ENCODE measurements at places on chromosomes 12 and 14.

DNA sequence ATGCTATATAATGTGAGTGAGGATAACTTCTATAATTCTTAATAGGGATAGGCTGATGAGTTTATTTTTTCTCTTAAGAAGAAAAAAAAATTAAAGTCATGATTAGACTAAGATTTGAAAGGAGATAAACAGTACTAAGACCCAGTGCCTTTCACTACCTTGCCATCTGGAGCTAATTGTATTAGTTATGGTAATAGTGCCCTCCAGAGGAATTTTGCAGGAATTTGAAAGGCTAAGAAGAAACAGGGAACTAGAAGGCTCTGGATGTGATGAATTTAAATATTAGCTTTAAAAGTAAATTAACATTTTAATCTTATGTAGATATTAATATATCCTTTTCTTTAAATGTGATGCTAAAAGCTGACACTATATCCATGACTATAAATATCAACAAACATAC lies 36.6 kb upstream of the PIK3C2G start:
- DNase-seq: no peak

GRCh38 chr14:87241018-87241768 lies 751.8 kb downstream of the GALC start:
- no peak for DNase-seq

DNA sequence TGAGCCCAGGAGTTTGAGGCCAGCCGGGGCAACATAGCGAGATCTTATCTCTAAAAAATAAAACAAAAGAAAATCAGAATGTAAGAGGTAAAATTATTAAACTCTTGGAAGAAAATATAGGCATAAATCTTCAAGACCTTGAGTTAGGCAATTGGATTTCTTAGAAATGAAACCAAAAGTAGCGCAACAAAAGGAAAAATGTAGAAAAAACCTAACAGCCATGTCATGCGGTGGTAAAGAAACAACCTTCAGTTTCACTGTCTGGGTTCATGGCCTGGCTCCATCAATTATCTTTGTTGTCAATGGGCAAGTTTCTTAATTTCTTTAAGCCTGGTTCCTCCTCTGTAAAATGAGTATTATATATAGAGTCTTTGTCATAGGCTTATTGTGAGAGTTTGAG lies 5.6 kb upstream of the GCH1 start:
- DNase-seq: no peak

DNA sequence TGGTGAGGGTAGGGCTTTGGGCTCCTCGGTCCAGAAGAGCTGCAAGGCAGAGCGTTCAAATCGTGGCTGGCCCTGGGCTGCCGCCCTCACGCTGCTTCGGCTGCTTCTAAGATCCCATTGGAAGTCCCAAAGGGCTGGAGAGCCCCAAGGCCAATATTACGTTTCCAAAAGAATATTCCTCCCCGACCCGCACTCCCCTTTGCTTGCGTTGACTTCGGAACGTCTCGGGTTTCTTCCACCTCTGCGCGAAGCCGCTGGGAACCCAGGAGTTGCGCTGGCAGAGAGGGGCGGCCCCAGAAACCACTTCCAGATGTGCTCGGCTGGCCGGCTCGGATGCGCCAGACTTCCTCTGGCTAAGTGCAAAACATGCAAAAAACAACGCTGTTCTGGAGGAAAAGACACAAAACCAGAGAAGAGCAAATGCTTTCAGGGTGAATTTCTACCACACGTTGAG lies at the start of gene GLT8D2:
GLT8D2 (minus strand) TSS at position 285 of the 454 bp plus-strand sequence. CDS start 30,539 bp downstream, outside the sequence.
- no peak for DNase-seq

DNA sequence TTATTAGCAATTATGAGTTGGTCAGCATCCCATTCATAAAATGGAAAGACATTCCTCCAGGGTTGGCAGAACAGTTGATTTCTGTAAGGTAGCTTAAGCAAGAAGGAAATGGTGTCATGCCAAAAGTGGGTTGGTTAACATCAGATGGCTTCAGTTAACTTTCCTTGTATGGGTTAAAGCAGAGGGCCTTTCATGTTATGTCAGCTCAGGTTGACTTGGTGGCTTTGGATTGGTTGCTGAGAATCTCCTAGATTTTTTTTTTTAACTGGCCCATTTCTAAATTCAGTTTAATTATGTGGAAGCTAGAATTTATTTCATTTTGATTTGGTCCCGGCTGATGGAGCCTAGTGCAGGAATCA lies 87.8 kb downstream of the BBS10 start:
- DNase-seq: no peak

GRCh38 chr12:51028126-51028812 lies 2.1 kb upstream of the SLC11A2 start:
- DNase-seq: no peak

- no peak for DNase-seq
Observed at GRCh38 chr14:31258427-31259039, 50.9 kb upstream of the HECTD1 start.

GRCh38 chr14:100784523-100785337 lies 41.2 kb upstream of the MEG3 start:
- no peak for DNase-seq

- no peak for DNase-seq
Observed at GRCh38 chr12:98194591-98194990, 320.8 kb upstream of the TMPO start.

DNA sequence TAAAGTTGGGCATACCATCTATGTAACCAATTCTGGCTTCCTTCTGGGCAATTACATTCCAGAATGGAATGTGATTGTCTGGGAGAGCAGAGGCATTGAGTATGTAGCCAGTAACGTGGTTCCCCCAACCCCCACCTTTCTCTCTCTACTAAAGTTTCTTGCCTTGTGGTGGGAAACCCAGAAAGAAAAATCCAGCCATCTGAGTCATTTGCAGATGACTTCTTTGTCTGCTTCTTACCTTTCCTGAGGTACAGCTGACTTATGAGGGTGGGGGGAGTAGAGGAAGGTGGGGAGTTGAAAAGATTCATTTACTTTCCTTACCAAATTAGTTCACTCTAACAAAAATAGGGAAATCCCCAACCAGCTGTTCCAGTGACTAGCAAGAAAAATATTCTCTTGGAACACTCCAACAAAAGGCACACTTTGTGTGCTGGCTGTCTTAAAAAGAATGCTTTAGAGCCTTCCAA lies 112.1 kb upstream of the FRMD6 start:
- DNase-seq: no peak

- DNase-seq: no peak
Observed at GRCh38 chr12:87861791-87862190, 167.4 kb downstream of the C12orf50 start.

DNA sequence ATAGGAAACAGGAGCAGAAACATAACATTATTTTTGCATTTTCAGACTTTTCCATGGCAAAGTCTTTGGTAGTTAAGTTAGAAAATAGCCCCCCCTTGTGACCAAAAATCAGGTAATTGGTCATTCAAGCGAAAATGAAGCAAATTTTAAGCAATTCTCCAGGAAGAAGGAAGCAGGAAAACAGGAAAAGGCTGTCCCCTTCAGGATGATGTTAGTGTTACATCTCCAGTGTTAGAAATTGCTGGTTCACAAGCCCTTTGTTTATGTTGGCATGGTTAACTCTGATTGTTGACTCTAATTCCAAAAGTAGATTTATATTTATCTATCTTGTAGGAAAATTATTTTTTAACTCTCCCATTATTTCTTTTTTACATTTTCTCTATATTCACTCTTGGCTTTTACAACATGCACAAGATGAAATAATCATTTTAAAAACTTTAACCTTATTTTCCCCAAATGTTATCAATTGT lies 18.8 kb upstream of the GAS2L3 start:
- DNase-seq: no peak

GRCh38 chr12:109766251-109766778 lies 52.7 kb downstream of the FAM222A start:
- DNase-seq: peak; percentile 35

- DNase-seq: no peak
Observed at GRCh38 chr12:87430444-87430843, 598.8 kb downstream of the C12orf50 start.

Data from activated CD8-positive, alpha-beta memory T cell treated with anti-CD3 and anti-CD28 coated beads for 24 hours (primary cell).